ENCODE measurements at places on chromosomes 12 and 14.
A peak's percentile ranks its signal among the peaks of the same experiment; 100 is the strongest.

DNA sequence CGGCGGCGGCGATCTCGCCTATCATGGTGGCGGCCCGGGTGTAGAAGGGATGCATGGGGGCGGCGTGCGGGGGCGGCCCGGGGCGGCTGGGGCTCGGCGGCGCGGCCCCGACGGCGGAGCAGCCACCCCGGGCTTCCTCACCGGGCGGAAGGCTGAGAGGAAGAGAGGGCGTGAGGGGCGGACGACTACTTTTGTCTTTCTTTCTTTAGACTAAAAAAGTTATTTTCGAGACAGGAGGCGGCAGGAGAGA, 240 bp downstream of the BTG1 start:
- DNase-seq: no peak
- peak overlapping the region; percentile 99 for H3K27ac ChIP-seq
- H3K36me3 ChIP-seq: peaks cover 17% of the 10 kb centered on the region
- H3K4me1 ChIP-seq: no peaks in the 10 kb centered on the region
- no peaks in the 10 kb centered on the region for H3K27me3 ChIP-seq

DNA sequence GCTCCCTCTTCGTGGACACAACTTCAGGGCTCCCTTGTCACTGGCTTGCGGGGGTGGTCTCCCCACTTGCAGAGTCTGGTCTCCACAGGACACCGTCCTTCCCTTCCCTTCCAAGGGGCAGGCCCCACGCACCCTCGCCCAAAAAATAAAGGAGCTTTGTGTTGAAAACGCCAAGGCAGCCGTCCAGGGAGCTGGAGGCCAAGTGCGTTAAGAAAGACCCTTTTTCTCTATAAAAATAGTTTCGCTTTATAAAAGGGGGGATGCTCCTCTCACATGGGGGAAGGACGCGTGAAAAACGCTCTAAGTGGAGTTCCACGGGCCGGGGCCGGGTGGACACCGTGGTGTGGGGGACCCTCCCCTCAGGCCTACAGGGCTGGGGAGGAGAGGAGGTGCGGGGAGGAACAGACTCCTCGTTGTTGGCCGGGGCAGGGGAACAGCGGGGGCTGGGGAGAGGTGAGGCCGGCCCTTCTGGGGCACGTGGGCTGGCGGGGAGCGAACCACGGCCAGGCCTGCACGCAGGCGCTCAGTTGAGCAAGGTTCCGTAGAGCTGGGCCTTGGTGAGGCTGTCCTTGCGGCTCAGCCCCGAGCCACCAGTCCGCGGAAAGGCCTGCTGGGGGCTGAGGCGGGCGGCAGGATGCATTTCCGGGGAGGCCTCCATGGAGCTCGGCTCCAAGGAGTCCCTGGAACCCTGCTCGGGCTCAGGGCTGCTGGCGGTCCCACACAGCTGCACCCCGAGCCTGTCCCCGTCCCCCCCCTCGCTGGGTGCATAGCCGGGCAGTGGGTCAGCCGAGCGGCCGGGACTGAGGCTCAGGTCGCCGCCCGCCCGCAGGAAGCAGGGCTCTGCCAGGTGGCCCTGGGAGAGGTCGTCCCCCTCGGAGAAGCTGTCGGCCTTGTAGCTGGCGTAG, 49.5 kb downstream of the BEGAIN start:
- no peaks in the 10 kb centered on the region for H3K4me1 ChIP-seq
- H3K36me3 ChIP-seq: no peaks in the 10 kb centered on the region
- H3K27ac ChIP-seq: no peak overlapping the region

DNA sequence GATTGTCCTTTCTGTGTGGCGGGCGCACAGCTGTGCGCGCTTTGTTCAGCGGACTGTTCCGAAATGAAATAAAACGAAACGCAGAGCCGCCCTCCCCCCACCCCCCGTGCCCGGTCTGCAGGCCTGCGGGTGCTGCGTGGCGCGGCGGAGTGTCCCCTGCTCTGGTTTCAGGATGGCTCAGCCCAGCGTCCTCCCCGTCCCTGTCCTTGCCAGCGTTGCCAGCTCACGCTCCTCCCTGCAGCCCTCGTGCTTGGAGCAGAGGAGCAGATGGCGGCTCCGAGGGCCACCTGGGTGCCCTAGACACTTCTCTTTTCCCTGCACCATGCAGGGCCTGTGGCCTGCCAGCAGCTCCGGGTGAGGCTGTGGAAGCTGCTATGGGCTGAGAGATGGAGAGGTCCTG, 17.5 kb upstream of the BEGAIN start:
- no peaks in the 10 kb centered on the region for H3K27me3 ChIP-seq
- no peak for DNase-seq
- H3K4me1 ChIP-seq: no peaks in the 10 kb centered on the region
- H3K27ac ChIP-seq: no peak overlapping the region
- H3K4me3 ChIP-seq: no peak overlapping the region
- no peaks in the 10 kb centered on the region for H3K36me3 ChIP-seq

GRCh38 chr14:60648934-60649874, at the start of gene SIX1:
TSS of gene SIX1 (minus strand) at chr14:60649477. CDS start at chr14:60649189, 288 bp downstream.
- peaks cover 30% of the 10 kb centered on the region for H3K4me1 ChIP-seq
- peak within 1 kb of the TSS; percentile 46 for H3K4me3 ChIP-seq
- H3K27ac ChIP-seq: no peak within 1 kb of the TSS

- no peaks in the 10 kb centered on the region for H3K36me3 ChIP-seq
- H3K4me1 ChIP-seq: no peaks in the 10 kb centered on the region
- no peak overlapping the region for H3K27ac ChIP-seq
- H3K27me3 ChIP-seq: peaks cover 2% of the 10 kb centered on the region
- no peak overlapping the region for H3K4me3 ChIP-seq
Observed at GRCh38 chr14:97297100-97297499, 499.9 kb downstream of the VRK1 start.

GRCh38 chr12:20374795-20375194, 6.5 kb downstream of the PDE3A start:
- H3K36me3 ChIP-seq: no peaks in the 10 kb centered on the region
- H3K4me1 ChIP-seq: no peaks in the 10 kb centered on the region
- no peak overlapping the region for H3K4me3 ChIP-seq

DNA sequence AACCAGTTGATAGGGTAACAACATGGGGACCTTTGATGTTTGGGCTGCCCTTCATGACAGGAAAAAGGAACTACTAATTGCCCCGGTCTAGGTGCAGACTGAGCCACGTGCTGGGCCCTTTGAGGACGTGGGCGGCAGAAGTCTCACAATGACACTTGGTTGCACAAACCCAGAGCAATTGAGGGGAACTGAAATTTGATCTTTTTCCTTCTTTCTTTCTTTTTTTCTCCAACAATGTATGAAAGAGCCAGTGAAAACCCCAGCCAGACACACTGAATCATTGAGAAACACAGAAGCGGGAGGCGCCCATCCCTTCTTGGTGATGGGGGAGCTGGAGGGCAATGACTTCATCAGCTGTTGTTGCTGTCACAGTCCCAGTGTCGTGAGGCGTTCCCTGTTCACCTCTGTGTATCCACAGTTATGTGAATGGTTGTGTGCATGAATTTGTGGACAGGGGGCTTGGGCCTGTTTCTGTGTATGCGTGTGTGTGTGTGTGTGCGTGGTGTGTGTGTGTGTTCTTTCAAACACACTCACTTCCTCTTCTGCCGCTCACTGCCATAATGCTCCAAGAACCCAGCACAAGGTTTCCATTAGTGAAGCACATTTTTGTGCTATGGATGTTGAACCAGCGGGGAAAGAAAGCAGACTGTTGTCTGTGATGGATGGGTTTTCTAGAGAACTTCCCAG, 137.5 kb upstream of the CCND2 start:
- no peak overlapping the region for H3K4me3 ChIP-seq
- H3K36me3 ChIP-seq: no peaks in the 10 kb centered on the region
- no peak overlapping the region for H3K27ac ChIP-seq
- no peak for DNase-seq
- no peaks in the 10 kb centered on the region for H3K27me3 ChIP-seq

DNA sequence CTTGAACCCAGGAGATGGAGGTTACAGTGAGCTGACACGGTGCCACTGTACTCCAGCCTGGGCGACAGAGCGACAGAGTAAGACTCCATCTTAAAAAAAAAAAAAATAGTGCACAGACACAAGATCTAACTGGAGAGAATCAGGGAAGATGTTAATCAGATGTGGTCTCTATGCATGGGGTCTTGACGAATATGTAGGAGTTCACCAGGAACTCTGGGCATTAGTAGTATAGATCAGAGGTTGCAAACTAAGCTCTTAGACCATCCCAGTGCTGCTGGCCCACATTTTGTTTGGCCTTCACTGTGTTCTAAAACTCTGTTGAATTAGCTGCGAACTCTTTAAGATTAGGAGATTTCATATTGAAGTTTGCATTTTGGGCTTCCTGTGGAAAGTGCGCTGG, 31.6 kb downstream of the SNRNP35 start:
- no peak overlapping the region for H3K27ac ChIP-seq
- H3K36me3 ChIP-seq: no peaks in the 10 kb centered on the region
- no peaks in the 10 kb centered on the region for H3K27me3 ChIP-seq
- H3K4me3 ChIP-seq: no peak overlapping the region
- H3K4me1 ChIP-seq: no peaks in the 10 kb centered on the region

DNA sequence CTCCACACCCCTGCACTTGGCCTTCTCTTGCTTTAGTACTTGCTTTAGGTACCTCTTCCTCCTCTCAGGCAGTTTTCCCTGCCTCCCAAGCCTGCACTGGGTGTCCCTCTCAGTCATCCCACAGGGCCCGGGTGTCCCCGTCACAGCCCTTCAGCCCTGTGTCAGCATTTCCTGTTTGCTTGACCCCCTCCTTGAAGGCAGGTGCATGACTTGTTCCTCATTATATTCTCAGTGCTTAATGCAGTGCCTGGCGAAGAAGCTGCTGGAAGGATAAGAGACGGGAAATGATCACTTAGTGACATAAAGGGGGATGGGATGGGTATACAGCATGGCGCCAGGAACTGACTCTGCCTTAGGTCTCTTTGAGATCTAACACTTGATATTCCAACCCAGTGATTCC, 61.5 kb downstream of the IQSEC3 start:
- no peaks in the 10 kb centered on the region for H3K27me3 ChIP-seq
- no peak for DNase-seq
- no peak overlapping the region for H3K27ac ChIP-seq
- H3K4me3 ChIP-seq: no peak overlapping the region
- no peaks in the 10 kb centered on the region for H3K4me1 ChIP-seq

GRCh38 chr14:55152052-55152753, 23.2 kb downstream of the LGALS3 start:
- no peak for DNase-seq
- no peak overlapping the region for H3K27ac ChIP-seq
- H3K36me3 ChIP-seq: no peaks in the 10 kb centered on the region
- no peak overlapping the region for H3K4me3 ChIP-seq
- H3K27me3 ChIP-seq: no peaks in the 10 kb centered on the region
- H3K4me1 ChIP-seq: no peaks in the 10 kb centered on the region

DNA sequence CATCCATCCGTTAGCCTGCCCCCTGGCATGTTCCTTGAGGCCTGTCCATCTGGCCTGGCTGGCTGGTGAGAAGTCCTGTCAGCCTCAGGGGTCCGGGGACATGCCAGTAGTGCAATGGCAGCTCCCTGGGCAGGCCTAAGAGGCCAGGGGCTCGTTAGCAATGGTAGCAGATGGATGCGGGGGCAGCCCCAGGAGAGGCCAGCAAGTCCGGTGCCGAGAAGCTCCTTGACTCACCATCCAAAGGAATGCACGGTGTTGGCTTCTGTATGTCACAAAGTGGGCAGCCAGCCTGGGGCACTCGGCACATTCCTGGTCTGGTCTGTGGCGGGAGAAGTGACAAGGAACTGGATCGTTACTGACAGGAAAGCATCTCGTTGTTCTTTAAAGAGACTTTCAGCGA, 319.9 kb downstream of the CACNA1C start:
- no peak overlapping the region for H3K4me3 ChIP-seq
- no peaks in the 10 kb centered on the region for H3K27me3 ChIP-seq
- H3K27ac ChIP-seq: no peak overlapping the region
- peaks cover 2% of the 10 kb centered on the region for H3K4me1 ChIP-seq
- no peaks in the 10 kb centered on the region for H3K36me3 ChIP-seq

GRCh38 chr12:76220980-76221379, 127.2 kb downstream of the BBS10 start:
- no peak overlapping the region for H3K4me3 ChIP-seq
- H3K27me3 ChIP-seq: no peaks in the 10 kb centered on the region
- H3K36me3 ChIP-seq: no peaks in the 10 kb centered on the region
- DNase-seq: no peak
- no peaks in the 10 kb centered on the region for H3K4me1 ChIP-seq

GRCh38 chr12:24739106-24739779, 209.7 kb downstream of the BCAT1 start:
- H3K27ac ChIP-seq: no peak overlapping the region
- no peak for DNase-seq
- H3K4me1 ChIP-seq: no peaks in the 10 kb centered on the region
- no peaks in the 10 kb centered on the region for H3K36me3 ChIP-seq
- no peak overlapping the region for H3K4me3 ChIP-seq
- no peaks in the 10 kb centered on the region for H3K27me3 ChIP-seq

GRCh38 chr14:91841065-91841464, 26.3 kb downstream of the TC2N start:
- no peak overlapping the region for H3K4me3 ChIP-seq
- H3K4me1 ChIP-seq: no peaks in the 10 kb centered on the region
- H3K36me3 ChIP-seq: no peaks in the 10 kb centered on the region
- no peaks in the 10 kb centered on the region for H3K27me3 ChIP-seq
- no peak for DNase-seq

DNA sequence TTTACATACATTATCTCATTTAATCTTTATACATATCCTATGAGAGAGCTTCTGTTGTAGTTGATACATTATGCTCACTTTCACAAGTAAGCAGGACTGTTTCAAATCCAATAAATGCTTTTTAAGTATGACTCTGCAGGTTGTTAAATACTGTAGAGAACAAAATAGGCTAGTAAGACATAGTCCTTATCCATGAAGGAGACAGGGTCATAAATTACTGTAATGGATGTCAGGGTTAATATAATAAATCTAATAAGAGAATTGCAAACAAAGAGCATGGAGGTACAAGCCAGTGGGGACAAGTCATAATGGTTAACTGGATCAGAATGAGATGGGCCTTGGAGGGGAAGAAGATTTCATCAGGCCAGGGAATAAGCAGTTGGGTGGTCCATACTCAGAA, 303.8 kb upstream of the RGS6 start:
- no peak overlapping the region for H3K4me3 ChIP-seq
- H3K27me3 ChIP-seq: no peaks in the 10 kb centered on the region
- no peak for DNase-seq
- H3K36me3 ChIP-seq: peaks cover 3% of the 10 kb centered on the region
- no peaks in the 10 kb centered on the region for H3K4me1 ChIP-seq

- no peak overlapping the region for H3K27ac ChIP-seq
- no peak overlapping the region for H3K4me3 ChIP-seq
- no peak for DNase-seq
- no peaks in the 10 kb centered on the region for H3K27me3 ChIP-seq
- no peaks in the 10 kb centered on the region for H3K4me1 ChIP-seq
Observed at GRCh38 chr12:5376591-5377207, 55.2 kb upstream of the NTF3 start.

GRCh38 chr14:64997108-64997794, 10.6 kb downstream of the FNTB start:
- H3K4me3 ChIP-seq: no peak overlapping the region
- no peak for DNase-seq
- H3K36me3 ChIP-seq: no peaks in the 10 kb centered on the region
- no peaks in the 10 kb centered on the region for H3K4me1 ChIP-seq

DNA sequence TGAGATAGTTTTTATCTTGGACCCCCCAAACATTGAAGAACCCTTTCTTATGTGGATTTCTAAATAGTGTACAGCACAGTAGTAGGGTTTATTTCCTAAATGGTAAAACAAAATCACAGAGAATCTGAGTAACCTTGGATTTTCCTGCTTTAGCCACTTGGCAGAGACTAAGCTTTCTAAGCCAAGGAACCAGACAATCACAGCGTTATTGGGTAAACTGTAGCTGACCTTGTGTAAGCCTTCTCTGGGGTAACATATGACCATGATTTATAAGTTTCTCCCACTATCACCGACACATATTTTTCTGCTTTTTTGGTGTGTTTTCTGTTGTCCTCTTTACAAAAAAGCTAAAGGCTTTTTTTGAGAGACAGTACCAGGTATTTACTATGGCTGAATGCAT, 136.3 kb upstream of the PZP start:
- DNase-seq: no peak
- H3K27ac ChIP-seq: no peak overlapping the region
- no peaks in the 10 kb centered on the region for H3K36me3 ChIP-seq
- H3K4me1 ChIP-seq: no peaks in the 10 kb centered on the region
- H3K4me3 ChIP-seq: no peak overlapping the region
- H3K27me3 ChIP-seq: no peaks in the 10 kb centered on the region
